Cardiac ventricle fibroblast (primary cell): ENCODE measurements at places on chromosomes 5 and 9. TPM values are rescaled to one million over a fixed set of nuclear protein-coding genes. Genes with fewer than 3 reads are reported as not detected.

The PCDHB7 gene
- 1.2 and 1.3 TPM in 2 replicates for total RNA-seq

The OXCT1 gene
- 10.1 and 14.0 TPM in 2 replicates for total RNA-seq

The ENC1 gene
- 3.8 and 4.8 TPM in 2 replicates for total RNA-seq

The SLC1A1 gene
- total RNA-seq = 16.2 and 18.7 TPM in 2 replicates

The AMBP gene
- 0.31 and 0.78 TPM in 2 replicates for total RNA-seq

The SOX30 gene
- not detected in 2 replicates for total RNA-seq
